ENCODE measurements at places on chromosomes 7 and 10.

DNA sequence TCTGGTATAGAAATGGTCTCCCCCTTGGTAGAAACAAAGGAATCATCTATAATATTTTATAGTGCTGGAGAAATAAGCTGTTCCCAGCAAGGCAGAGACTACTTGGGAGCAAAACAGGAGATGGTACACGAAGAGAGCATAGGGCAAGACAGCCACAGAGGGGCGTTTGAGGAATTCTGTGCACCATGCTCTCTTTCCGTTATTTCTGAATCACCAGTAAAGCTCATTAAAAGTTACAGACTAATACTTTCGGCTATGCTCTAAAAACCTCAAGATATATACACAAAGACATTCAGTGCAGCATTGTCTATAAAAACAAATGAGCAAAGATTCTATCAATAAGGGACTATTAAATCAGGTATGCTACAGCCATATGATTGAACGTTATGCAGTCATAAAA lies 68.5 kb upstream of the FHIP2A start:
- no peak for DNase-seq

DNA sequence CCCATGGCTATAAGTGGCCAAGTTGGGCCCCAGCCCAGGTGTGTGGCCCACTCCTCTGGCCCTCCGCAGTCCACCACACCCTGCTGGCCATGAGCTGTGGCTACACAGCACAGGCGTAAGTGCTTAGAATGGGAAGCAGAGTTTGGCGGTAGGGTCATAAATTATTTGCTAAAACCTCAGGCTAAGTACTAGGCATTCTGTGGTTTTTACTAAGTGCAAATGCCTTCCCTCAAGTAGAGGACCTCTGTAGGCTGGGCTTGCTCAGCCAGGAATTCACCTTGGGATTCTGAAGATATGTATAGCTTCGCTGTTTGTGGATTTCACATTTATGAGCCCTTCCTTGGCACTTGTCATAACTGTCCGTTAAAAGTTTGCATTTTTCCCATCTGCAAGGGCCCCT lies 44.8 kb upstream of the LOXL4 start:
- DNase-seq = no peak

DNA sequence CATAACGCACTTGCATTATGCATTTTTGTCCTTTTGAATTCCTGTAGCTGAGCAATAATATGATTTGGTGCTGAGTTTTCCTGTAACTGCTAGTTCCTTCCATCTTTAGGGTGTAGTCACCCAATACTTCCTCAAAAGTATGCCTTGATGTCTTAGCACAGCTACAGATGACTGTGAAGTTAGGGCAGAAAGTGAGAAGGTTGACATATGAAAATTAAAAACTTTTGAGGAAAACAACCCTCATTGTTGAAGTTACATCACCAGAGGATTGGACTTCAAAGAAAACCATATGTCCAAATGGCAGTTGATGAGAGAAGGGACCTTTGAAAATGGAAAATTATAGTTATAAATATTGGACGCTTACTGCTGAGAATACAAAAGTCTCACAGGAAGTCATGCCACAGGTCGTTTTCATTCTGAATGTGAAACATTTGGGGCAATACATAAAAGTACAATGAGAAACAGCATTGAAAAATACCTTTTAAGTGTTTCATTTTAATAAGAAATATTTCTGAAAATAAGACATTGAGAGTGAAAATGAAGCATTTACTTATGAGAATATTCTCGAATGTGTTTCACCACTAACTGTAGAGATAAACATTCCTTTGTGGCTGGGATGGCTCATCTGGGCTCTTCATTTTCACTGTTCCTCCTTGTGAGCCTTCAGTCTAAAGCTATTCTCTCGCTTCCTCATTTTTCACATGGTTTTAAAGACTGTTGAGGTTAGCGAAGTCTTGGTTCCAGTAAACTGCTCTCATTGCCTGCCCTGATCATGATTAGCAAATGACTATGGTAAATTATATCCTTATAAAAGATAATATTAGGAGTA lies 61.4 kb upstream of the NME8 start:
- no peak for DNase-seq

DNA sequence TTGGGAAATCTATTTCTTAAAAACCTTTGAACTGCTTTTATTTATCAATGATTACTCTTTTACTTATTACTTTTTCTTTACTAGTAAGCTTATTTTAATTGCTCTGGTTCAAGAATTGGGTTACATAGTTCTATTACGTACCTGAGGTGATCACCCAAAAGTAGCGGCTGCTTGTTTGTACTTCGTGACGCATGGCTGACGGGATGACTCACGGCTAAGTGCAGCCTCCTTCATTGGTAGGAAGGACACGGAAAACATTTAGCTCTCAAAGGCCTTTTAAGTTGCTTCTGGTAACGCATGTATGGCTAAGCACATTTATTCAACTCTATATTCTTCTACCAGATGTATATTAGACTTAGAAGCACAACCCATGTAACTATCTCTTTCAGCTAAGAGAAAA lies 285.8 kb upstream of the SP4 start:
- no peak for DNase-seq

DNA sequence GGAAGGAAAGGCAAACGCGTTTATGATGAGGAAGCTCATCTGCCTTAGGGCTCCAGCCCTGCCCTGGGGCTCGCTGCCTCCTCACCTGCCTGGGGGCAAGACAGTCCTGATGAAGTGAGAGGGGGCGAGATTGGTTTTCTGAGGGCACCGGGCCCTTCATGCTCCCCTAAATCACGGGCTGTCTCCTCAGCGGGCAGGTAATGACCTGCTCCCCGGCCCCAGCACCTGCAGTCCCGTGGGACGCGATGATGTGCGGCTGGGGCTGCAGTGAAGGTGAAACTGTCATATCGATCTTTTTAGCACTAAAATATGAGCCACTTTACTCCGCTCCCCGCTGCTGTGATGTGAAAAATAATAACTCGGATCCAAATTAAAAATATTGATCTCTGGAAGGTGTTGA lies 120.2 kb downstream of the INPP5A start:
- DNase-seq = no peak

DNA sequence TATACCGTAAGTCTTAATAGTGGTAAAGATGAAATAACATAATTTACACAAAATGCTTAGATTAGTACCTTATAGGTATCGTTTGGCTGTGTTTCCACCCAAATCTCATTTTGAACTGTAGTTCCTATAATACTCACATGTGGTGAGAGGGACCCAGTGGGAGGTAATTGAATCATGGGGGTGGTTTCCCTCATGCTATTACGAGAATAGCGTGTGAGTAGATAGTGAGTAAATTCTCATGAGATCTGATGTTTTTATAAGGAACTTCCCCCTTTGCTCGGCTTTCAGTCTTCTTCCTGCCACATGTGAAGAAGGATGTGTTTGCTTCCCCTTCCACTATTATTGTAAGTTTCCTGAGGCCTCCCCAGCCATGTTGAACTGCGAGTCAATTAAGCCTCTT lies 426.3 kb upstream of the POT1 start:
- no peak for DNase-seq

DNA sequence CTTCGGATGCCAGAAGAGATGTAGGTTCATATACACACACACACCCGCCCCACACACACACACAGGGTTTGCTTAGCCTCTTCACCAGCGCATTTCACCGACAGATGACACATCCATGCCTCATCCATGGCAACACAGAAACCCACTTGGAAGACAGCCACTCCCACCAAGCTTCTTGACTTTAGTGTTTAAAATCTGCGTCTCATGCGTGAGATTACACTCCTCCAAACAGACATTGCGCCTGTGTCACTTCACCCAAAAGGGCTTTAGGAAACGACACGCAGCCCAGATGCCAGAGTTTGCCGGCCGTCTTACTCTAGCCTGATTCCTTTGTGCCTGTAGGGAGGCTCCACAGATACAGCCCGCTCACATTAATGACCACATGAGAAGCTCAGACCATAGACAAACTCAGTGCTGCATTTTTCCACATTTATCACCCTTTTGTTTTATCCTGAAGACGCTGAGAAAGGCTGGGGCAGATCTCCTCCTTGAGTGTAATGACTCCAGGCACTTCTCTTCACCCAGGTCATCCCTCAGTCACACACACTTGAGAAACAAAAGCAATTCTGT lies 73.8 kb downstream of the DIP2C start:
- no peak for DNase-seq

DNA sequence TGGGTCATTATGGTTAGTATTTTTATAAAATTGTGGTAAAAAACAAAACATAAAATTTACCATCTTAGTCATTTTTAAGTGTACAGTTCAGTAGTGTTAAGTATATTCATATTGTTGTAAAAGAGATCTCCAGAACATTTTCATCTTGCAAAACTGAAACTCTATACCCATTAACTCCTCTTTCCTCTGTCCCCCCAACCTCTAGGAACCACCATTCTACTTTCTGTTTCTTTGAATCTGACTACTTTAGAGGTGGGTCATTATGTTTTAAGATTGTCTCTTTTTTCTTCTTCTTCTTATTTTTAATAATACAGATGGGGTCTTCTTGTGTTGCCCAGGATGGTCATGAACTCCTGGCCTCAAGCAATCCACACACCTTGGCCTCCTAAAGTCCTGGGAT lies 84.1 kb downstream of the DOCK4 start:
- DNase-seq = no peak
